ENCODE measurements at places on chromosomes 12 and 14.

GRCh38 chr14:71429902-71430301 is 502.3 kb upstream of the RGS6 start:
- no peak for DNase-seq

DNA sequence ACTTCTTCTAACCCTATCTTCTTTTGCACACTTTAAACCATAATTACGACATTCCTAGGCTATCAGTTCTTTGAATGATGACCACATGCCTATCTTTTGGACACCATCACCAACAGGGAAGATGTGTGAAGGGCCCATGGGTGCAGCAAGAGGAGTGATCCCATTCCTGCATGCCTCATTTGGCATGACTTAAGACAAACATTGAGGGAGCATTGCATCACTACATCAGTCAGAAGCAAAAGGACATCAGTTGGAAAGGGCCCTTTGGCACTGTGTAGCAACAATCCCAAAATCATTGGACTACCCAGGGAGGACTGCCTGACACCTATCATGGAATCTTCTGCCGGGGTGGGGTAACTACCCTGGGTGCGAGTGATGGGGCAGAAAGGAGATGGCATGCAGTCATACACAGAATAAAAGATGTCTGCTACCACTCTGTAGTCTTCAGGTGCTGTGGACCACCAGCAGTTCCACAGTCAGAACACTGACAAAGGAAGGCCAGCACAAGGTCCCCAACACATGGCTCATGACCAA is 10.7 kb upstream of the TMBIM6 start:
- DNase-seq, result peak; percentile 29

DNA sequence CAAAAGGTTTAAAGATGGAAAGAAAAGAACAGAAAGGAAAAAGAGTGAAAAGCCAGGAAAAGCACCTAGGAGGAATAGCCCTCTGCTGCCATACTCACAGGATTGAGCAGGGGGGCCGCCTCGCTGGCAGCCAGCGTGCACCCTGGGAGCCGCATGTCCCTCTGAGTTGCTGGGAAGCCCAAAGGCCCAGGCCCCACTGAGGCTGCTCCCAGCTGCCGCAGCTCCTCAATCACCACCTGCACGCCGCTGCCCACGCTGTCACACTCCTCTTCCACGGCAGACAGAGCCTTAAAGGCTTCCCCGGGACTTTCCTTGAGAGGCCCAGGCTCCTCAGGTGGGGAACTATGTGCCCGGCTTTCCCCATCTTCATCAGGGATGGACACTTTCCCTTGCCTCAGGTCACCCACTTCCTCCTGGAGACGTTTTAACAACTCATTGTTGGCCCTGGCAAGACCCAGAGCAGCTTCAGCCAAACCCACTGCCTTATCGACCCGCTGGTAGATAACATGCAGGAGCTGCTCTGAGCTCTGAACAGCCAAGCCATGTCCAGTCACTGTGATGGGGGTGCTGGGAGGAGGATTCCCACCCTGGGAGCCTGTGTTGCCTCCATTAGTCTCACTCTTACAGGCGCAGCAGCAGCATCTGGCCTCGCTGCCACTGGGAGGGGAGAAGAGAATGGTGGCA is 11.5 kb downstream of the C14orf93 start:
- DNase-seq, result no peak

GRCh38 chr14:86961106-86961716 is 1031.8 kb downstream of the GALC start:
- DNase-seq, result peak; percentile 8

DNA sequence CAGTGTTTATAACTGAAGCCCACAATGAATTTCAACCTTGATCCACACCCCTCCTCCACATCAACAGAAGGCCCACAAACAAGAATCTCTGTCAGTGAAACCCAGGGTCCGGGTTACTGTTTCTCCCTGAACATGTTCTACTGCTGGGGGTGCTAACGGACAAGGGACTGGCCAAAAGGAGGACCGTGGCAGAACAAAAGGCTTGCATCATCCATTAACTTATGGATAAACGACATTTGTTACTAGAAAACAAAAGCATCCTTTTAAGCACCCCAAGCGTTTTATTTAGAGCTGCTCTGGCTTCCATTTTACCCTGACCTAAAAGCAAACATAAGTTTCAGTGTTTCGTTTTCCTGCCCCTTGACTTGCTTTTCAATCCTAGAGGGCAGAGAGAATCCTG is 32.2 kb downstream of the BRAP start:
- no peak for DNase-seq

GRCh38 chr14:58789736-58790135 is 152.0 kb downstream of the DACT1 start:
- no peak for DNase-seq

GRCh38 chr14:95514131-95515079 is 2.0 kb downstream of the SYNE3 start:
- DNase-seq, result no peak

Data from SW480 (cell line).